ENCODE measurements at places on chromosomes 1 and 21.

- no peak for DNase-seq
These were observed 99.2 kb downstream of the PLPPR4 start for GRCh38 chr1:99363531-99363930.

GRCh38 chr1:190183588-190183987 lies 294.1 kb downstream of the BRINP3 start:
- no peak for DNase-seq

DNA sequence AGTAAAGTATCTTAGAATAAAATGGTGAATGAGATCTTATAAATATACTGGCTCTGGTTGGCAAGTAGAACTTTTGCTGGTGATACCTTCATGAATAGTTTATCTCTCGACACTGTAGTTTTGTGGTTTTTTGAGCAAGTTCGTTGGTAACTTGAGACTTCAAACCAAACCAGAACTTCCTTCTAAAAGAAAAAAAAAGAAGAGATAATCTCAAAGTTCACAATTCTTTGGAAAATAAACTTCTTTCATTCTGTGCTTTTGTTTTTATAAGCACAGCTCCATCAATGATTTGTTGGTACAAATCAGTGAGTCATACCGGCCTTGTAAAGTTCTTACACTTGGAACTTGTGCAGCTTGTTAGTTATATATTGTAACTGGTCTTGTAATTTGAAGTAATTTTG lies 2.3 kb downstream of the HIPK1 start:
- peak; percentile 58 for DNase-seq

GRCh38 chr1:17653728-17654351 lies 101.3 kb upstream of the ACTL8 start:
- DNase-seq = peak; percentile 47

- DNase-seq = no peak
These were observed 1.5 kb upstream of the GALNT2 start for GRCh38 chr1:230065571-230065970.

DNA sequence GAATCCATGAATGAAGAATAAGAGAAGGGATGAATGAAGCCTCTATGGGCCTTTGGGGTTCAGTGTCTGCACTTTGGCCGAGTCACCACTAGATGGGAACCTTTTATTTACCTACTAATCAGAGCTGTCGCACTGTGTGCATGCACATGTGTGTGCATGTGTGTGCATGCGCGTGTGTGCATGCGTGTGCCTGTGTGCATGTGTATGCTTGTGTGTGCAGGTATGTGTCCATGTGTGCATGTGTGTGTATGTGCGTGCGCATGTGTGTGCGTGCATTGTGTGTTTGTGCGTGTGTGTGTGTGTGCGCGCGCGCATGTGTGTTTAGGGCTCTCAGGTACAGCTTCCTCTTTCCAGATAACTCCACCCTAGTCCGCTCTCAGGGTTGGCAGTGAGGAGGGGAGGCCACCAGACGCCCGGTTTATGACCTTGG lies 20.4 kb upstream of the UBXN10 start:
- DNase-seq = peak; percentile 93

DNA sequence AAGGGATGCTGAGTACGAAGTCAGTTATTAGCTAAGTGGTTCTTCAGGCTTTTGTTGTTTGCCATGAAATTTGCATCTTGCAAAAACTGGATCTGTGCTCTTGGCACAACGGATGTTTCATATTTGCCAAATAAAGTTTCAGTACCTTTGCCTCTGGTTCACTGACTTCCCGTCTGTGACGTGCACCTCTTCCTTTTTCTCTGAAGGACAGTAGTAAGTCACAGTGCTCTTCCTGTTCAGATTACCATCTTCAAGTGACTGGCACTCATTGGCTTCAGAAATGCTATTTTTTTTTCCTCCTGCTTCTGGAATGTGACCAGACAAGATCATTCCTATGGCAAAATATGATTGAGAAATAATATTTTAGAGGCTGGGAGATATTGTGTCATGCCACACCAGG lies 75.9 kb upstream of the GREM2 start:
- DNase-seq = peak; percentile 4

DNA sequence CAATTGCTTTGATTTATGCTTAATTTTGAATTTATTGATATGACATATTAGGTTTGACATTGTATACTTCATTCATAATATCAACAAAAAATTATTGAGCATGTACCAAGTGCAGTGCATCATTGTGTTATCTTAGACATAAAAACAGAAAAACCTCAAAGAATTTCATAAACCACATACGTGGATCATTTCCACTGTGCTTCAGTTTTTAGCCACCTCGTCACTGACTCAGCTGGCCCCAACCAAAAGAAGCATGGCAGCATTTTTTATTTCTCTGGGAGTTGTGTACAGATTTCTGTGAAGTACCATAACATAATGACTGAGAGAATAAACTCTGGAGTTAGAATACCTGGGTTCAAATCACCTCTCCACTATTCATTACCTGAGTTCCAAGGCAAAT lies 95.6 kb upstream of the C1orf87 start:
- DNase-seq = no peak

GRCh38 chr1:78647238-78647637 lies 2.4 kb upstream of the IFI44 start:
- DNase-seq = no peak

GRCh38 chr1:60998786-60999185 lies 83.6 kb upstream of the NFIA start:
- no peak for DNase-seq

DNA sequence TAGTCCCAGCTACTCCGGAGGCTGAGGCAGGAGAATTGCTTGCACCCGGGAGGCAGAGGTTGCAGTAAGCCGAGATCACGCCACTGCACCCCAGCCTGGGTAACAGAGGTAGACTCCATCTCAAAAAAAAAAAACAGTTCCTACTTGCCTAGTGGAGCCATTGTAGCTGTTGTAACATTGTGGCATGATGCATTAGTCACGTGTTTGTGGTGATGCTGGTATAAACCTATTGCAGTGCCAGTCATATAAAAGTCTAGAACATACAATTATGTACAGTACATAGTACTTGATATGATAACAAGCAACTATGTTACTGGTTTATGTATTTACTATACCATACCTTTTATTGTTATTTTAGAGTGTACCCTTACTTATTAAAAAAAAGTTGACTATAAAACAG lies 16.2 kb downstream of the KYAT3 start:
- no peak for DNase-seq

DNA sequence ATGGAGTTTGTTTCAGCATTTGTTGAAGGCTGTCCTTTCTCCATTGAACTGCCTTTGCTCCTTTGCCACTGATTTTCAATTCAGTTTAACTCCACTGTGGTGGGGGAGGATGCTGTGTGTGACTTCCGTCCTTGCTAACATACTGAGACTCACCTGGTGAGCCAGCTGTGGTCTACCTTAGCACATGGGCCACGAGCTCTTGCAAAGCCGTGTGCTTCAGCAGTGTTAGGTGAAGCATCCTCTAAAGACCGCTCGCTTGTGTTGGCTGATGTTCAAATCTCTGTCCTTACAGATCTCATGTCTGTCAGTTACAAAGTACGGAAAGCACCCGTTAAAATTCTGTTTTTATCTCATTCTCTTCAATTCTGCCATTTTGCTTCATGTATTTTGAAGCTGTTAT lies 3.6 kb upstream of the SPATC1L start:
- DNase-seq = no peak

GRCh38 chr1:79193211-79194079 lies 186.9 kb upstream of the ADGRL4 start:
- no peak for DNase-seq

- DNase-seq = no peak
These were observed 1.2 kb downstream of the FGGY start for GRCh38 chr1:59298026-59298583.

GRCh38 chr1:163614361-163614760 lies 292.6 kb downstream of the NUF2 start:
- DNase-seq = no peak

GRCh38 chr1:72954943-72955342 lies 672.6 kb upstream of the NEGR1 start:
- no peak for DNase-seq

- no peak for DNase-seq
These were observed 46.5 kb downstream of the SNRPE start for GRCh38 chr1:203907901-203908300.

DNA sequence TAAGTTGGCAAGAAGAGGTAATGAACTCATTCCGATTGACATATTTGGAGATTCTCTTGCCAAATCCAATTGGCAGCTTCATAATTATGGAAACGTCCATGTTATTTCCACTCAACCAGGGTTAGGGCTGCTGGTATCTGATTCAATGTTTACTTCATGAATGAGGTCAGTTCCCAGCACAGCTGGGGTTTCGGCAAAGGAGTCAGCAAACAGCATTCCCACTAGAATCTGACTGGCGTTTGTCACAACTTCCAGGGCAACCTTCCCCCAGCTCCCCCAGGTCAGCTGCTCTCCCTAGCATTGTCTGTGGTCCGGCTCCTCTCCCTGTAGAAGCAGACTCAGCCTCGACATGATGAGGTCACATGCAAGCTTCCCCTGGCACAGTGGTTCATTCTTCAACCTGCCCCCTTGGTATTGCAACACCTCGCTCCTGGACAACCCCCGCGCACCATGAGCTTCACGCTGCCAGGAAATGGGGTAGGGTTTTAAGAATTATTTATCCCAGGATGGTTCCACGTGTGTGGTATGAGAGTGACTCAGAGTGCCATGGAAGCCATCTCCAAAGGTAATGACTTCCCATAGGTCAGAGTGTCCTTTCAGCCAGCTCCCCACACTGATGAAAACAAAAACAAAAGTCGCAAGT lies 100.7 kb upstream of the SLC25A33 start:
- DNase-seq = peak; percentile 84

DNA sequence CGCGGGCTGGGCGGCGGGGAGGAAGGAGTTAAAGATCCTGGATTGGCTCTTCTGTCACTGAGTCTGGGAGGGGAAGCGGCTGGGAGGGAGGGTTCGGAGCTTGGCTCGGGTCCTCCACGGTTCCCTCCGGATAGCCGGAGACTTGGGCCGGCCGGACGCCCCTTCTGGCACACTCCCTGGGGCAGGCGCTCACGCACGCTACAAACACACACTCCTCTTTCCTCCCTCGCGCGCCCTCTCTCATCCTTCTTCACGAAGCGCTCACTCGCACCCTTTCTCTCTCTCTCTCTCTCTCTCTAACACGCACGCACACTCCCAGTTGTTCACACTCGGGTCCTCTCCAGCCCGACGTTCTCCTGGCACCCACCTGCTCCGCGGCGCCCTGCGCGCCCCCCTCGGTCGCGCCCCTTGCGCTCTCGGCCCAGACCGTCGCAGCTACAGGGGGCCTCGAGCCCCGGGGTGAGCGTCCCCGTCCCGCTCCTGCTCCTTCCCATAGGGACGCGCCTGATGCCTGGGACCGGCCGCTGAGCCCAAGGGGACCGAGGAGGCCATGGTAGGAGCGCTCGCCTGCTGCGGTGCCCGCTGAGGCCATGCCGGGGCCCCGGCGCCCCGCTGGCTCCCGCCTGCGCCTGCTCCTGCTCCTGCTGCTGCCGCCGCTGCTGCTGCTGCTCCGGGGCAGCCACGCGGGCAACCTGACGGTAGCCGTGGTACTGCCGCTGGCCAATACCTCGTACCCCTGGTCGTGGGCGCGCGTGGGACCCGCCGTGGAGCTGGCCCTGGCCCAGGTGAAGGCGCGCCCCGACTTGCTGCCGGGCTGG lies at the start of gene NPR1:
TSS of gene NPR1 (plus strand) at position 170 of the 818 bp plus-strand sequence. CDS start at position 591, 421 bp downstream.
- peak; percentile 57 for DNase-seq

DNA sequence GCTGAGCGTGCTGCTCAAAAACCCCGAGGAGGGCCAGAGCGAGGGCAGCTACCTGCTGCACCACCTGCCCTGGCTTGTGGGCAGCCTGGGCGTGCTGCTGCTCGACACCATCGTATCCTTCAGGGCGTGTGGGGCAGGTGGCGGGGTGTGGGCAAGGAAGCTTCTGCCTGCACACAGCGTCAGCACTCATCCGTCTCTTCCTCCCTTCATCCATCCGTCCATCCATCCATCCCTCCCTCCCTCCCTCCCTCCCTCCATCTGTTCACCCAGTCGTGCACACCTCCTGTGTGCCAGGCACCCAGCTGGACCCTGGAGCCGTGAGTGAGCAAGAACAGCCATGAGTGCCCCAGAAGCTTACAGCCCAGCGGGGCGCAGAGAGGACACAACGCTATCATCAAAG lies 15.2 kb downstream of the SLC66A1 start:
- no peak for DNase-seq

DNA sequence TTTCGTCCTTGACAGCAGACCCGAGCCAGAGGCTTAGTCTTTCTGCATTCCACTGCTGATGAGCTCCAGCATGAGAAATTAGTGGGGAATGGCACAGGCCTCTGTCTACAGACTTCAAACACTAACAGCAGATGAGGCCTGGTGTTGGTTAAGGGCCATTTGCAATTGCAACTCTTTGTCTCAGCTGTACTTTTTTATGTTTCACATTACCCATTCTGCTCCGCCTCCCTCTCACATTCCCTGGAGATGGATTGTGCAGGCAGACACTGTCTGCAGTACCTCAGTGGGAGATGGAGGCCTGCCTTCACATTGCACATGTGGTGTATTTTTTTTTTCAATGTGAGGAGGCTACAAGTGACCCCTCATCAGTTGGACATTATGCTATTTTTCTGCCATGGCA lies 370.2 kb downstream of the DUSP10 start:
- DNase-seq = no peak

DNA sequence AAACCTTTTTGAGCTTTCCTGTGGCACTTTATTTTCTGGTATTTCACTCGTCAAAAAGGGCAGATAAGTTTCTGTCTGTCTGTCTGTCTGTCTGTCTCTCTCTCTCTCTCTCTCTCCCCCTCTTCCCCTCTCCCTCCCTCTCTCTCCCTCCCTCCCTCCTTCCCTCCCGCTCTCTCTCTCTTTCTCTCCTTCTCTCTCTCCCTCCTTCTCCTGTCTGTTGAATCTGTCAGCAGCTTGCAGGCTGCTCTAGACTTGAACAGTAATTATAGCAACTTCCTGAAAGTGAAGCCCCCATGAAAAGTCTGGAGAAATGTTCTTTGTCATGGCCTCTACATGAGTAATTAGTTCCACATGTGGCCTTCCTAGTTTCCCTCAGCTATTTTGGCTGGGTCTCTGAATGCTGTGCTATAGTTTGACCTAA lies 275.2 kb upstream of the C1orf105 start:
- DNase-seq = no peak

Measured in NB4 (cell line).